ENCODE measurements at places on chromosomes 12 and 14.
A peak's percentile ranks its signal among the peaks of the same experiment; 100 is the strongest.

DNA sequence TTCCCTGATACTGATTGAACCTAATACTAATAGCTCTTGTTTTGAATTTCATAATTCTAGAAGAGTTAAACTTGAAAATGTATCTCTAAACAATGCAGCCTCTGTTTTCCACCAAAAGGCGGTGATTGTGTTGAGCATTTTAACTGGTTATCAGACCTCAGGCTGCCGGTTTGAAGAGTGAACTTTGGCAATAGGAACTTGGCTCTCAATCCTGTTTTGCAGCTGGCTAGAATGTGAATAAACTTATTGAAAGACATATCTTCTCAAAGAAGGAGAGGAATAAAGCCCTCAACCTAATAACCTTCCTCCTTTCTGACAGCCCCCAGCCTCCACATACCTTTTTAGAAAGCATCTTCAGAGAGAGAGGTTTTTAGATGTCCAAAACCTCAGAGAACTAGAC is 105.4 kb downstream of the SRGAP1 start:
- no peak for DNase-seq

- peak; percentile 50 for DNase-seq
Measured at GRCh38 chr12:70366581-70367257, 629 bp downstream of the KCNMB4 start.

GRCh38 chr12:54304187-54304810 is 3.5 kb upstream of the NFE2 start:
- peak; percentile 99 for DNase-seq

GRCh38 chr12:94565683-94566082 is 84.7 kb downstream of the TMCC3 start:
- DNase-seq, result no peak

DNA sequence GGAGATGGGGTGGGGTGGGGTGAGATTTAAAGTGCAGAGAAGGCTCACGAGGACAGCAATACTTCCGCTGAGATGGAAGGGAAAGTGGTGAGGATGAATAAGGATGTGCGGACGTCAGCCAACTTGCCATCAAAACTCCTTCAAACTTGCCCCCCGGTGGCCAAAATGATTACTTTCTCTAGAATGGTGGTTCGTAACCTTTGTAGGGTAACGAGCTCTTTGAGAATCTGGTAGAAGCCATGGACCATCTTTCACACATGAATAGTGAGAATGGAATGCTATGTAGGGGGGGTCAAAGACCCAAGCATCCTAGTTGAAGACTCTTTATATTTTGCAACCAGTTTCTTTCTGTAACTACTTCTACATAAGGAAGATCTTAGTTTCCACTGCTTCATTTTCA is 245.9 kb upstream of the DDHD1 start:
- no peak for DNase-seq

GRCh38 chr14:50397390-50398188 is 908 bp upstream of the CDKL1 start:
- no peak for DNase-seq

- no peak for DNase-seq
Measured at GRCh38 chr12:82855872-82856271, 169.2 kb downstream of the TMTC2 start.

DNA sequence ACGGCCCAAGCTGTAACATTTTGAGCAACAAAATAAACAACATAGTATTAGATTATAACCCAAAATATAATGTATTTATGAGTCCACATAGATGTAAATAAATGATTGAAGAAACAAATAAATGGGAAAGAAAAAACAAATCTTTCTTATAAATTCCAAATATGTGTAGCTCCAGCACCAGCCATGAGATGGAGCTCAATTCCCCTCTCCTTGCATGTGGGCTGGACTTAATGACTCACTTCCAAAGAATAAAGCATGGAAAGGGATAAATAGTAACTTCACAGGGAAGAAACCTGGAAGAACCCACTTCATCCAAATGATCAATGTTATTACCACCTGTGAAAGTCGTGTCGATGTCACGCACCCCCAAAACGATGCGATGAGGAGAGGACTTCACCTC is 158.8 kb downstream of the RPAP3 start:
- no peak for DNase-seq

GRCh38 chr14:57069702-57070101 is 199.0 kb downstream of the EXOC5 start:
- DNase-seq, result no peak

DNA sequence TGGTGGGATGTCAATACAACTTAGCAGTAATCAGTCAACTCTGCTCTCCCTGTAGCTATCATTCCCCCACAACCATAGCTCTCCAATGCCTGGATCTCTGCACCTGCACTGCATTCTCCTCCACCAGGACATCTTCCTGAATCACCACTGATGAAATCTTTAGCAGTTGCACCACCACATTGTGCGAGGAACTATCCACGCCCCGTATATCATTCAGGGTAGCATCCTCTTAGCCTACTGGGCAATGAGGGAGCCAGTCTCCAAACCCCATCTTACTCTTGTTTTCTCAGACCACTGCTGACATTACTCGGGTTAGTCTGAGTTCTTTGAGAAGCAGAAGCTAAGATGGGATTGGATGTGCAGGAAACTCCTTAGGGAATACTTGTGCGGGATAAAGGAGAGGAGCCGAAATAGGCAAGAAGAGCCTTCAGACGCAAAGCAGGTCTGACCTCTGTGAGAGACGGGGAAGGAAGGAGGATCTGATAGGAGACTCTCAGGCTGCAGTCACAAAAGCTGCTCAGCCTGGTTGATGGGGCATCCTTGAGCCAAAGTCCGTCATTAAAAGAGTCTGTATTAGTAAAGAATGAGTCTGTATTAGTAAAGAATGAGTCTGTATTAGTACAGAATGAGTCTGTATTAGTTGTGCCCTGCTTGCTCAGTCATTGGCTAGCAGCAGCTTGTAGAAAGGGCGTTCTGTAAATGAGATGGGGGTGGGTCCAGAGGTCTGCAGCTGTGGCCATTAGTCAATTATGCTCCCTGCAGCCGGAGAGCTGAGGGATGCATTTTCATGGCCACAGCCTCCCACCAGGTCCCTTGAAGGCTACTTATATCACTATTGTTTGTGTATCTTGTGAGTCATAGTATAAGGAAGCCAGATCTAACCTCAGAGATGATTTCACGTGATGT is 49.6 kb upstream of the RASSF3 start:
- DNase-seq, result no peak

DNA sequence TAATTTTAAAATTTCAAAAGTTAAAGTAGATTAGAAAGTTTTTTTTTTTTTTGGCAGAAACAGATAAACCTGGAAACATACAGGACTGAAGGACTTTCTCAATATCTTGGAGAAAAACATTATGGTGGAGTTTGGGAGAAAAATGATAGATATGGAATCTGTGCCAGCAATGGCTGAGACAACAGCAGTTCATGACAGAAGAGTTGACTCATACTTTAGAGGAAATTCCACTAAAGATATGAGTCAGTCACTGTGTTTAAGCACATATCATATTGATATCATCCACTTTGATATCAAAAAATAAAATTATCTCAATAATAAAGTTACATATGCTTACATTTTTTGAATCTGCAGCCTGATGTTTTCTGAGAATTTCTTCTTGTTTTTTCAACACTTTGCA is 193.9 kb upstream of the OR4E1 start:
- DNase-seq, result no peak

GRCh38 chr14:35197015-35197414 is 74.7 kb downstream of the PRORP start:
- peak; percentile 34 for DNase-seq

Measured in common myeloid progenitor, CD34-positive (primary cell).